CD4-positive, alpha-beta T cell treated with Interferon gamma for 1 hour (primary cell): ENCODE measurements at places on chromosomes 4 and X.
A peak's percentile ranks its signal among the peaks of the same experiment; 100 is the strongest.

- DNase-seq = peak; percentile 63
Observed at GRCh38 chr4:113901994-113902787, 77.3 kb downstream of the ARSJ start.

DNA sequence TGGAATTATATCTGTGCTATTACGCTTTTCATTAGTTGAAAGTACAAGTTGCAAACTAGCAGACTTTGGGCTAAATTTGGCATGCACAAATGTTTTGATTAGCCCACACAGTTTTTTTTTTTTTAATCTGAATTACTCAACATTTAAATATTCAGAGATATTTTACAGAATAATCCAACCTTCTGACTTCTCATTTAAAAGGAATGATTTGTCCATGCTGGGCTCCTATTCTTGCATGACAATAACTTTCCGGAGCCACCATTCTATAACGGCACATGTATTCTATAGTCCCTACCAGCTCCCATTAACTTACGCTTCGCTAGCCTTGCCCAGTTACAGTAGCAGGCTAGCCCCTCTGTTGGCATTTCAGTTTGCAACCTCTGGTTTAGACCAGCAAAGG is 219.3 kb upstream of the FTHL17 start:
- DNase-seq = no peak

GRCh38 chr4:1337376-1337831 is 9.6 kb upstream of the UVSSA start:
- DNase-seq = no peak

DNA sequence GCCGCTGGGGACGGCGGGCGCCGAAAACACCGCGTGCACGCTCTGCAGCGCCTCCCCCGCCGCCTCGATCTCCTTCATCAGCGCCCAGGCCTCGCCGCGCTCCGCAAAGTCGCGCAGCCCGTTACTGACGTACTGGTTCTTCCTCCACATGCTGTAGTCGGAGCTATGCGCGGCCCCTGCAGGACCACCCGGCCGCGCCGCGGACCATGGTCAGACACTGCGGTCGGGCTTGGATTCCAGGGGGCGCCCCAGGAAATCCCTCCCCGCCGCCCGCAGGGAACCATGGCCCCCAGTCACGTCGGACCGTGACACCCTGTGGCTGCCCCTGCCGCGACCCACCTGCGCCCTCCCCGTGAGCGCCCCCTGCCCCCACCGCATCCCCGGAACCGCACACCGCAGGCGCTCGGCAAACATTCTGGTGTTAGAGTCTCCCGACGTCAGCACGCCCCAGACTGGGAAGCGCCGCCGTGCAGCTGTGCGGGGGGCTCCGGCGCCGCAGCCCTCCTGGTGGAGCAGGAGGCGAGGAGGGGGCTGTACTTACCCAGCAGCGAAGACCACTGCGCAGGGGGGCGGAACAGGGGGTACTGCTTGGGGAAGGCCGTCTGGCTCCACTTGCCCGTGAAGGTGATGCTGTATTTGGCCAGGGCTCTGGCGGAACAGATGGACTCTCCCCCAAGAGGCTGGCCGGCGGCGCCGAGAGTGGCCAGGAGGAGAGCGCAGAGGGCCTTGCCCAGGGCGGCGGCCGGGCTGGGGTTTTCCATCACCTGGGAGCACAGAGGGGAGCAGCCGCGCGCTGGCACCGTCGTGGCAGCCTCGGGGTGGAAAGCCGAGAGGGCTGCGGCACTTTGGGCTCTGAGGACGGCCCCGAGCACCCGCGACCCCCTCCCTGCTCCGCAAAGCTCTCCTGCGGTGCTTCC is 814 bp downstream of the SPON2 start:
- DNase-seq = peak; percentile 52

- no peak for DNase-seq
Observed at GRCh38 chr4:866761-867390, 40.9 kb upstream of the CPLX1 start.

GRCh38 chr4:13296986-13297385 is 187.2 kb downstream of the RAB28 start:
- DNase-seq = no peak

DNA sequence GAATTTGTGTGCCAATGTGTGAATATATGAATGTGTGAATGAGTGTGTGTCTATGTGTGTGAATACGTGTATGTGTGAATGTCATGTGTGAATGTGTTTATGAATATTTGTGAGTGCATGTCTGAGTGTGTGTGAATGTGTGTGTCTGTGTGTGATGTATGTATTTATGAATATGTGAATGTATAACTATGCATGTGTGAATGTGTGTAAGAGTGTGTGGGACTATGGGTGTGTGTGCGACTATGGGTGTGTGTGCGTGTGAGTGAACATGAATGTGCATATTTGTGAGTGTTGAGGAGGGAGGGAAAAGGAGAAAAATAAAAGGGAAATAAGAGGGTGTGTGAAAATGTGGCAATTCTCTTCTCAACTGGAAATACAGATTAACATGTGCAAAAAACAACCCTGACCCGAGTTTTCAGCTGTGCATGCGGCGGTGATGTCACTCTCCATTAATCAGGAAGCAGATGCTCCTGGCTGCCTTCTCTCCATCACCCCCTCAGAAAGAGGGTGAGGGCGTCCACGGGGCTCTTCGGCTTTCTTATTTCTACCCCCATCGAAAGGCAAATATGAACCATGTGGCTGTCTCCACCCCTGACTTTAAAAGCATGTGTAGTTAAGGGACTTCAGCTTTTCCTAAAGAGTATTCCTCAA is 219.8 kb downstream of the MAML3 start:
- DNase-seq = no peak

- DNase-seq = no peak
Observed at GRCh38 chrX:39813631-39814277, 284.0 kb downstream of the BCOR start.

GRCh38 chr4:108219998-108220397 is 51.3 kb upstream of the LEF1 start:
- DNase-seq = no peak

DNA sequence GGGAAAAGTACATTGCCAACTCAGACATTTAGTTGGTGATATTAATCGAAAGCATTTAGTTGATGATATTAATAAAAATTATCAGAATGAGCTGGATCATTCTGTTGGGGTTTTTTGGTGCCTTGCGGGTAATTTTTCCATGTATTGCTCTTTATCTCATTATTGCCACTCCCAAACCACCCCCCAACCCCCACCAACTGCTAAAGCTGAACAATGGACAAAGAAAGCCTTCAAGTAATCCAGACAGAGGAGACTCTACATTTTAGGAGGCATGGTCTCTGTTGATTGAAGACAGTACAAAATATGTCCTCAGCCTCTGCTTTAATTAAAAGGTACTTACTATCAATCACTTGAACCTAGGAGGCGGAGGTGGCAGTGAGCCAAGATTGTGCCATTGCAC is 22.5 kb downstream of the PDK3 start:
- no peak for DNase-seq

- no peak for DNase-seq
Observed at GRCh38 chr4:22672944-22673343, 19.8 kb upstream of the GBA3 start.

DNA sequence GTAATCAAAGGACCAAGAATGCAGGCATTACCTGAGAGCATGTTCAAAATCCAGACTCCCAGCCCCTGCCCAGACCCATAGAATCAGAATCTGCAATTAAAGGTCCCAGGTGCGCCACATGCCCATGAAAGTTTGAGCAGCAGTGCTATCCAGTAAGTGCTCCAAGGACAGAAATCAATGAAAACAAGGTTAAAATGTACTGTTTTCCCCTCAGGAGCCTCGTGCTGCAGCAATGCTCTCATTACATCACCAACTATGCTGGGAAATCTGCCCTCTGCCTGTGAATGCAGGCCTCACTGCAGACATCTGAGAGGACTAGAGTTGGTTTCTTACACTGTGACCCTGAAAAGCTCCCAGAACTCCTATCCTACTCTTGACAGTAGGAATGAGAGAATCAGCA is 21.1 kb downstream of the ANXA5 start:
- no peak for DNase-seq

GRCh38 chr4:38223306-38223705 is 263.1 kb downstream of the PTTG2 start:
- DNase-seq = no peak
